ENCODE measurements at places on chromosomes 13 and 19.

DNA sequence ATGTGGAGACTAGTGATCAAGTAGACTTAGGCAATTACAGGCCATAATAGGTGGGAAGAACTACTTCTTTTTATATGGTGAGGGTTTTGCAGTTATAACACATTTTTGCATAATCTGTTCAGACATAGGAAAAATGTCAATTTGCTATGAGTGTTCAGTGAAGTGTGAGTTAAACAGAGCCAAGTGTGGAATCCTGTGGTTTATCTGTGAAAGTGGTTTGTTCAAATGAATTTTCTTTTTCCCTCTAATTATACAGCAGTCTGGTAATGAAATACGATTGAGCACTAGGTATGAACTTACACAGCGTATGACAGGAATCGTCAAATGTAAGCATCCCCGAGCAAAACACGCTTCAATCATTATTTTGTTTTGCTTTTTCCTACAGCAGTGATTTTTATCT lies 178.3 kb downstream of the STK24 start:
- DNase-seq: no peak

- no peak for DNase-seq
Observed at GRCh38 chr13:71659404-71659803, 207.6 kb downstream of the DACH1 start.

DNA sequence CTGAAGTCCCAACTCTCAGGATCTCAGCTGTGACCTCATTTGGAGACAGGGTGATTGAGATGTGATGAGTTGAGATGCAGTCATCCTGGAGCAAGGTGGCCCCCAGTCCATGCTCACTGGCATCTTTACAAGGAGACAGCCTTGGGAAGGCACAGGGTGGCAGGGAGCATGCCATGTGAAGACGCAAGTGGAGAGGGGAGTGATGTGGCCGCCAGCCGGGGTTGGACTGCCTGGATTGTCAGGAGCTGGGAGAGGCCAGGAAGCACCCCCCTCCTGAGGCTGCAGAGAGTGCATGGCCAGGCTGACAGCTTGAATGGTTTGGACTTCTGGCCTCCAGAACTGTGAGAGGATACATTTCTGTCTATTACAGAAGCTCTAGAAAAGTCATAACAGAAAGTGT lies 194.4 kb downstream of the UQCRFS1 start:
- DNase-seq: no peak

DNA sequence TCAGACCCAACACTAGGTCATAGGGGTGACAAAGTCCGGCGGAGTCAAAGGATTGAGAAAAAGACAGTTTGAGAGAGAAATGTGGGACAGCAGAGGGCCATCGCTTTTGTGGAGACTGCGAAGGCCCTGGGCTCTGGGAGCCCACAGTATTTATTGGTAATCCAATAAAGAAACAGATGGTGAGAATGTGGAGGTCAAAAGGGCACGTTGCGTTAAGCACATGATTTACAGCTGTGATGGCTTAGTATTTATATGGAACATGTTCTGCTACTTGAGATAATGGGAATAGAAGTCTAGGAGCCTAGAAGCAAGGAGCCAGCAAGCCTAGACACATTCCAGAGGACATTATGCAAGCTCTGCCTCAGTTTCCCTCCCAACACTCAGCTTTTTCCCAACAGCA lies 2521.1 kb downstream of the PCDH9 start:
- no peak for DNase-seq

DNA sequence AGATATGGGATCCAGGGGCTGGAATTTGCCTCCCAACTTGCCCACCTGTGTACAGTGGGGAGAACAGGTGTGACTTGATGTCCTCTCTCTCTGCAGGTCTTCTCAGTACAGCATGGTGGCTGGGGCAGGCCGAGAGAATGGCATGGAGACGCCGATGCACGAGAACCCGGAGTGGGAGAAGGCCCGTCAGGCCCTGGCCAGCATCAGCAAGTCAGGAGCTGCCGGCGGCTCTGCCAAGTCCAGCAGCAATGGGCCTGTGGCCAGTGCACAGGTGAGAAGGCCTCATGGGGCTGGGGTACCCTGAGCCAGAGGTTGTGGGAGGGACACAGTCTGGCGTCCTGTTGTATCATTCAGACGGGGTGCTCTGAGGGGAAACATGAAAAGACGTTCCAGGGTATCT lies 3.0 kb downstream of the LENG8 start:
- no peak for DNase-seq

- no peak for DNase-seq
Observed at GRCh38 chr19:49222528-49222927, 64.9 kb downstream of the TRPM4 start.

- DNase-seq: no peak
Observed at GRCh38 chr19:50501186-50501567, 9.8 kb downstream of the JOSD2 start.

DNA sequence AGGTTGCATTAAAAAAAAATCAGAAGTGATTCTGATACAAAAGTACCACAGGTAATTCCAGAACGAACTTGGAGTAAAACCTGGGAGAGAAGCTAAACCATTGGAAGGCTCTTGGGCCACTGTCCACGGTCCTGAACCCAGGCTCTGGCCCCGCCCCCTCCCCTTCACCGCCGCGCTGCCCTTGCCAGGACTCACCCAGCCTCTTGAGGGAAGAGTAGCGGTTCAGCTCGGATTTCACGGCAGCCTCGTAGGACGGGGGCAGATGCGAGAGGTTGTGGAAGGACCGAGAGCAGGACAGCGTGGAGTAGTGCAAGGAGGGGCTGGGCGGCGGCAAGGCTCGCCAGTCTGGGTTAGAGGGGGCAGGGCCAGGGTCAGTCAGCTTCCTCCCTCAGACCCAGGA lies 5.7 kb downstream of the SHISA7 start:
- peak; percentile 62 for DNase-seq

DNA sequence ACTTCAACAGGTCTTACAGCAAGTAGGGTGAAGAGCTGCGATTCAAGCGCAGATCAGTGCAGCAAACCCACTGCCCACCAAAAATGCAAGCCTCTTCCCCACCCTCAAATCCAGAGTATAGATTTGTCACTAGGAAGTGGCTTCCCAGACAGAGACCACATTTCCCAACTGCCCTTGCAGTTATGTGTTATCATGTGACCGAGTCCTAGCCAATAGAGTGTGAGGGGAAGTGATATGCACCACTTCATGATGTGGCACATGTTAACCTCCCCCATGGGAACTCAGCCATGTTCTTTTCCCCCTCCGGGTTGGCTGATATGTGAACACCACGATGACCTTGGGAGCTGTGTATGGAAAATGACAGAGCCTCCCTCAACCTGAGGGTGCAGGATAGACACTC lies 50.8 kb downstream of the MBD3L2B start:
- no peak for DNase-seq

DNA sequence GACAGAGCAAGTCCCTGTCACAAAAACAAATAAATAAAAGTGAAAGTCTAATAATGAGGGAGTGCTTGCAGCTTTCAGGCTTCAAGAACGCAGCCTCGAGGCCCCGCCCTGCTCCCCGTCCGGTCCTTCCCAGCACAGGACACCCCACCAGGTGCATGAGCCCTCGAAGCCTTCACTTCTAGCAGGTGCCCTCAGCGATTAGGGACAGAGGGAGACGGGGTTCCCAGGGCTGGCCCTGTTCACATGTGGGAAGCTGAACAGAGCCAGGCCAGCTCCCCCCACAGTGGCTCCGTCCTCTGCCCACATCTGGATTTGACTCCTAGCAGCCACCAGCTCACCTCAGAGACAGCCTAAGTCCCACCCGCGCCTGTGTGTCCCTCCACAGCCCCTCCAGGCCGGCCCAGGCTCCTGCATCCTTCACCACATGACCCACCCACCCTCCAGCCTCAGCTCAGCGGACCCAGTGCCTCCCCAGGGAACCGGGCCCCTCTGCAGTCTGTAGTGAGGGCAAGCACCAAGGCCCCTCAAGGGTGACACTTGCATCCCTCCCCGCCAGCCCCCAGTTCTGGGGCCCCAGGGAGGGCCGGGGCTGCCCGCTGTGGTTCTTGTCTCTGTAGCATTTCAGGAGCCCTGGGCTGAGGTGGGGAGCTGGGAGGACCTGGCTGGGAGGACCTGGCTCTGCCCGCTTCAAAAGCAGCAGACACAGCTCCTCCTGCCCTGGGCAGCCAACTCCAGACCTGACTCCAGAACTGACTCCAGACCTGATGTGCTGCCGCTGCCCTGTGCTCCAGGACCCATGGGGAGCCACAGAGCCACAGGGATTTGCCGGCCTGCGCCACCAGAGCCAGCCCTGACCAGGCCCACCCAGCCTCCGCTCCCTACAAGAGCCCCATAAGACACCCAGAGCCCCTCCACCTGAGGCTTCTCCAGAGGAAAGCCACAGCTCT lies 27.2 kb downstream of the GPX4 start:
- no peak for DNase-seq

DNA sequence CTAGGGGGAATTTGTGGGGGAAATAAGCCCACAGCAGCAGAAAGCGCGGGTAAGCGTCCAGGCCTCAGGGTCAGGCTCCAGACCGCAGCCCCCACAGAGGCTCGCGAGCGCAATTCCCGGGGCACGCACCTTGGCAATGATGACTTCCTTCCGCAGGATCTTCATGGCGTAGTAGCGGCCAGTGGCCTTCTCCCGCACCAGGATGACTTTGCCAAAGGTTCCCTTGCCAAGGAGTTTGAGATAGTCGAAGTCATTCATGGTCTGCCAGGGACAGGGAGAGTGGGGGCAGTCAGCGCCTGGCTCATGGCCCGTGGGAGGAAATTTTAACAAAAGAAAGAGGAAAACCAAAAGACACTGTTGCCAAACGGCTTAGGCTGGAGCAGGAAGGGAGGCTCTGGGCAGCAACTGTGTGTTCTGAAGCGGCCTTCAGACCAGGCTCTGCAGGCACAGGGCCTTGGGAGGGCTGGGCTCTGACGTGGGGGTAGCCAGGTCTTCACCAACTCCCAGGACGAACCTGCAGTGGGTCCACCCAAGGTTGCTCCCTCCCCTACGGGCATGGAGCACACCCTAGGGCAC lies 15.4 kb upstream of the CCNP start:
- peak; percentile 88 for DNase-seq

GRCh38 chr19:6556480-6557195 lies 25.8 kb downstream of the TNFSF9 start:
- no peak for DNase-seq

DNA sequence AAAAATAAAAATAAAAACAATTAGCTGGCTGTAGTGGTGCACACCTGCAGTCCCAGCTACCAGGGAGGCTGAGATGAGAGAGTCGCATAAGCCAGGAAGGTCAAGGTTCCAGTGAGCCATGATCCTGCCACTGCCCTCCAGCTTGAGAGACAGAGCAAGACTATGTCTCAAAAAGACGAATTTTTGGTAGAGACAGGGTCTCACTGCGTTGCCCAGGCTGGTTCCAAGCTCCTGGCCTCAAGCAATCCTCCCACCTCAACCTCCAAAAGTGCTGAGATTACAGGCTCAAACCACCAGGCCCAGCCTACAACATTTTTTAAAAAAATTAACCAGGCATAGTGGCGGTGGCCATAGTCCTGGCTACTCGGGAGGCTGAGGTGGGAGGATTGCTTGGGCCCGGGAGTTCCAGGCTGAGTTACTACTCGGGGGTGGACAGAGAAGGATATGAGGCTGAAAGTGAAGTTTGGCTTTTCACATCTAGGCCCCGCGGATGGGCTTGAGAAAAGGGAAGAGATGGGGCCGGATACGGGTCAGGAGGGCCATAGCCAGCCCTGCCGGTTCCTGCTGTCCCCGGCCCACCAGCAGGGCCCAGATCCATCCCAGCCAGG lies 10.2 kb downstream of the NDUFA11 start:
- DNase-seq: no peak

DNA sequence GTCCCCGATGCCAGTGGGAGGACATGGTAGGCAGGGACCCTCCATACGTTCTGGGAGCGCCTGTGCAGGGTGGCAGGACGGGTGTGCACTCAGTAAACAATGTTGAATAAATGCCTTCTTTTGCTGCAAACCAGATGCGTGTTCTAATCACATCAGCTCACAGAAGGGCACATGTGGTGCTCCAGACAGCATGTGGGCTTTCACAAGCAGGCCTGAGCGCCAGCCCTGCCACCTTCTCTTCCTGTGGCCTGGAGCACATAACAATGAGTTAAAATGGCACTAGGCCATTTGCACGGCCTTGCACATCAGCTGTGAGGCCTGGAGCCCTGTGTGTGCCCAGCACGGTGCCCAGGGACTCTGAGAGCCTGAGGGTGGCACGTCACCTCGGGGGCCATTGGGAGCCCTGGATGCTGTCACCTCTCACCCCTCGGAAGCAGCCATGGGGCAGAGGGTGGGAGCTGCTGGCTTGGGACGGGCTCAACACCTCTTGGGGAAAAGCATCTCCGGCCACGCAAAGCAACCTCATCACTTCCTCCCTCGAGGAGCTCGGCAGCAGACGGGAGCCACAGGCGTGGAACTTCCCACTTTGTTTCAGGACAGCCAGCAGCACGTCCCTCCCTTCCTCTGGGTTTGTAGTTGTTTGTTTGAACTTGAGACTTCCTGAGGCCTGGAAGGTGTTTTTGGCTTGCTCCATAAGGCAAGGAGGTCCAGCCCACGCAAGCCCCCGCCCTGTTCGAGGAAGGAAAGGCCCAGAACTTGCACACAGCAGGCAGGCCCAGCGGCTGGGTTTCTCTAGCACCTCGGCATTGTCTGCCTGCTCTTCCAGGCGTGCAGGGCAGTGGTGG lies 9.8 kb downstream of the MCF2L start:
- DNase-seq: no peak

GRCh38 chr13:46846726-46847125 lies 49.8 kb upstream of the ESD start:
- no peak for DNase-seq

GRCh38 chr19:46559203-46559602 lies 41.9 kb upstream of the CALM3 start:
- DNase-seq: no peak

DNA sequence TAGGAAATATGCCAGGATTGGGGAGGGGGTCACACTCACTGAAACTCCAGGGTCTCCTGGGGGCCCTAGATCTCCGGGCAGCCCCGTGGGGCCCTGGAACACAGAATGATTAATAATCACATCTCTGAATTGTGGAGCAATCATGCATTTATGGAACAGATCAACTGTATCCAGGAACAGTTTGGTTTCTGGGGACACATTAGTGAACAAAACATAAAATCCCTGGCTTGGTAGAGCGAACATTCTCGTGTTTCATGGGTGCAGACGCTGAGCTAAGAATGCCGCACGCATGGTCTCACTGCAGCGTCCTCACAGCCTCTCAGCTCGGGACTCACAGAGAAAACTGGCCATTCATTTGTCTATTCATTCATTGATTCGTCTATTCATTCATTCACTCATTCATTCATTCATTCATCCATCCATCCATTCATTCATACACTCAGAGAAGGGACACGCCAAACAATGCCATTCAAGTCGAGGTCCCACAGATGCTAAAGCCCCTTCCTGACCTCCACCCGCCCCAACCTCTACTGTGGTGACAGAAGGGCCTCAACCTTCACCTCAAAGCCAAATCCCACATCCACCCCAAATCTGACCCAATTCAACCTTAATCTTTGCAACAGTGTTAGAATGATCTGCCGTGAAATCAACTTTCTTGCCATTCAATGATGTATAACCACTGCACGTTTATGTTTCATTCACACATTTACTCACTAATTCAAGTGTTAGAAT lies 35.0 kb upstream of the OLFM2 start:
- DNase-seq: no peak

Measured in cerebellar cortex (tissue), 1 donor.